Cerebellum (tissue), 4 donors: ENCODE measurements at places on chromosomes 13 and 19.

- no peak for DNase-seq
Observed at GRCh38 chr19:11164296-11164695, 8.7 kb upstream of the SPC24 start.

DNA sequence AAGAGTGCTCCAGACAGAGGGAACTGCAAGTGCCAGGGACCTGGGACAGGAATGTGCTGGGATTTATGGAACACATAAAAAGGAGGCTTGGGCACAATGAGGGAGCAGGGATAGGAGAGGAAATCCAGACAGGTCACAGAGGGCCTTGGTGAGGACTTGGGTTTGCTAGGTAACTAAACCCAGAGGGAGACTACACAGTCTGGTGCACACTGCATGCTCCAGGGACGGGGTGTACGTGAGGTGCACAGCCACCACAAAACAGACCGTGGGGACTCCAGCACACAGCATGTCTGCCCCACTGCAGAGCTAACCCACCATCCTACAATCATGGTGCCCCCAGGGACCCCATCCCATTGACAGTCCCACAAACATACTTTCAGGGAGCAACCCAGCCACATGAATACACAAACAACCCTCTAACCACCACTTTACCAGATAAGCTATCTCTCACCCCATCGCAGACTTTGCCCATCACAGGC lies 5.5 kb upstream of the ZFP36 start:
- DNase-seq = no peak

GRCh38 chr13:39037410-39037879 lies 444 bp downstream of the PROSER1 start:
- DNase-seq = no peak

GRCh38 chr13:33328701-33329100 lies 43.1 kb upstream of the STARD13 start:
- DNase-seq = no peak

GRCh38 chr13:108595436-108596274 lies 33.8 kb upstream of the MYO16 start:
- DNase-seq = no peak

- no peak for DNase-seq
Observed at GRCh38 chr13:64540976-64541375, 2689.2 kb downstream of the PCDH9 start.

DNA sequence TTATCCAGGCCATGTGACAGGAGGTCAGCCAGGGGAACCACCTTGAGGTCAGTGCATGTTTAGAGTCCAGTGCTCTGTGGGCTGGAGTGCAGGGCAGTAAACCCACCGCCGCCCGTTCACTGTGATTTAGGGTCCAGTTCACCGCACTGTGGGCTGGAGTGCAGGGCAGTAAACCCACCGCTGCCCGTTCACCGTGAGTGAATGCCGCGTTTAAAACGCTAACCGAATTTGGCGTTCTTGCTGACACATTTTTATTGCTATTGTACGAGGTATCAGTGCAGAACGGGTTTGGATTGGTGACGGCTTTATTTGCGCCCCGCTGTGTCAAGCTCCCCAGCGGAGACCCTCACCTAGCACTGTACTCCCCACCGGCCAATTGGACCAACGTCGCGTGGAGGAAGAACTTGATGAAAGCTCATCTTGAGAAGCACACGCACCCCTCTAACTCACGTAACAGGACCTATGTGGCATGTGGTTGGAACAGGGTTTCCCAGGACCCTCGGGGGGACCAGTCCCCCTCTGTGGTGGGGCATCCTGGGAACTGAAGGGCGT lies 27.9 kb downstream of the C13orf46 start:
- no peak for DNase-seq

DNA sequence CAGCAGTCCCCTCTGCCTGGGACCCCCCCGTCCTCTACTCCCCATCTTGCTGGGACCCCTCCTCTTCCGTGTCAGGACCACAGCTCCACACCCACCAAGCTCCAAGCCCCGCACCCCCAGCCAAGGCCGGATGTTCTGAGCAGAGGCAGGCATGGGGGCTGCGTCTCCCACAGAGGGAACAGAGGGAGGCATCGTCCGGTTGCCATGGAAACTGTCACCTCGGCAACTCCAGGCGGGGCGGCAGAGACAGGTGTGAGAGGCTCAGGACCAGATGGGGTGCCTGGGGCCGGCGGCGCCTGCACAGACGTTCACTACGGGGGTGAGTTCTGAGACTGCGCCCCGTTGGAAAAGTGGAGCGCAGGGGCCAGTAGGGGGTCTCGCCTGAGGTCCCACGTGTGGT lies 5.4 kb downstream of the RNU6-9 start:
- DNase-seq = peak; percentile 76

GRCh38 chr13:40187841-40188591 lies 478.4 kb downstream of the FOXO1 start:
- no peak for DNase-seq

DNA sequence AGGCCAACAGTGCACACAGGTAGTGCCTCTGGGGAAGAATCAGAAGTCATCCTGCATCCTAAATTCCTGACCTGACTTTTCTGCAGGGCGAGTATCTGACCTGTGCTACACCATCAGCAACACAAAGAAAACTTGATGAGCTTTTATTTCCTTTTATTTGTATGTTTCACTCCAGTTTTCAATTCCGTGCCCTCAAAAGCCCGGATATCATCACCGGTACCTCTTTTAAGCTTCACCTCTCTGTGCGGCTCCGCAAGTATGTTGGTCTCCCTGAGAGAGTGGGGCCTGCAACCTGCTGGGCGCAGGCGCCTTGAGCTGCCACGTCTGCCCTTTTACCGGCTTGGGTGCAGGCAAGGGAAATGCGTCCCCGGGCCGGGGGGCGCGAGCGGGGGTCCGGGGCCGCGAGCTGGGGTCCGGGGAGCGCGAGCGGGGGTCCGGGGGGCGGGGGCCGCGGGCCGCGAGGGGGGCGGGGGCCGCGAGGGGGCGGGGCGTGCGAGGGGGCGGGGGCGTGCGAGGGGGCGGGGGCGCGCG lies 4.3 kb upstream of the DUXA start:
- DNase-seq = peak; percentile 65

DNA sequence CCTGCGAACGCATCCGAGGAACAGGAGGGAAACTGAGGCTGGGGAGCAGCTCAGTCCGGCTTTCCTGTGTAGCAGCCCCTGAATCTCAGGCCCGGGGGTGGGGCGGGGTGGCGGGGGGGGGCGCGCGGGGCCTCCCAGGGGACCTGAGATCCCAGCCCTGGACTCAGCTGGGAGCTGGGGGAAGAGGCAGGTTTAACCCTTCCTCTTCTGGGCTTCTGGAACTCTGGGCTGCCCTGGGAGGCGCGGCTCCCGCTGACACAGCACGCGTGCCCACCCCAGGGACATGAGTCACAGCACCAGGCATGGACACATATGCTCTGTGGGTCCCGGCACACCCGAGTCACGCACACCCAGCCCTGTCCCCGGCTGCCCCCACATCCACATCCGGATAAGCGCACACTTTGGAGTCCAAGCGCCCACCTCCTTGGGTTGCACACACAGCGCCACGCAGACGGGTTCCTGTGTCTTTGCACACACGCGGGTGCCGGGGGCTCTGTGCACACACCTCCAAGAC lies 3.5 kb upstream of the CIRBP start:
- no peak for DNase-seq

DNA sequence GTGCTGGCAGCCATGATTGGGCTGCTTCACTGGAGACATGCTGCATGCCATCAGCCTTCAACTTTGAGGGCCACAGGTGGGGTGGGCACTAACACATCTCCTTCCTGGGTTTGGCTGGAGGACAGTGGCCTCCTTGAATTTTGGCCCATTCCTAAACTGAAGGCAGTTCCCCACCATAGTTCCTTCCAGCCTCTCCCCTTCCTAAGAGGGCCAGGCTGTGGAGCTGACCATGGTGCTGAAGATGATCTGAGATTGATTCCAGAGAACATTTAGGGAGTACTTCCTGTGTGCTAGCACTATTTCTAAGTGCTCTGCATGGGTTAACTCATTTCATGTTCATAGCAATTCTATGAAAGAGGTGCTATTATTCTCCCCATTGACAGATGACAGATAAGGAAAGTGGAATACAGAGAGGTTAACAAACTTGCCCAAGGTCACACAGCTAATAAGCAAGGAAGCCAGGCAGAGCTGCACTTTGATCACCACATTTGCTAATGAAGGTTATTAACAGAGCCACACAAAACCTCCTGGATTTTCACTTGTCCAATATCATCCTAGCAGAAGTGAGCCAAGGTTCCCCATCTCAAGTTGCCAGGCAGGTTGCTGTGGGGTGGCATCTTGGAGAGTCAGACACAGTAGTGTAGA lies 175.3 kb downstream of the ZIC5 start:
- no peak for DNase-seq

DNA sequence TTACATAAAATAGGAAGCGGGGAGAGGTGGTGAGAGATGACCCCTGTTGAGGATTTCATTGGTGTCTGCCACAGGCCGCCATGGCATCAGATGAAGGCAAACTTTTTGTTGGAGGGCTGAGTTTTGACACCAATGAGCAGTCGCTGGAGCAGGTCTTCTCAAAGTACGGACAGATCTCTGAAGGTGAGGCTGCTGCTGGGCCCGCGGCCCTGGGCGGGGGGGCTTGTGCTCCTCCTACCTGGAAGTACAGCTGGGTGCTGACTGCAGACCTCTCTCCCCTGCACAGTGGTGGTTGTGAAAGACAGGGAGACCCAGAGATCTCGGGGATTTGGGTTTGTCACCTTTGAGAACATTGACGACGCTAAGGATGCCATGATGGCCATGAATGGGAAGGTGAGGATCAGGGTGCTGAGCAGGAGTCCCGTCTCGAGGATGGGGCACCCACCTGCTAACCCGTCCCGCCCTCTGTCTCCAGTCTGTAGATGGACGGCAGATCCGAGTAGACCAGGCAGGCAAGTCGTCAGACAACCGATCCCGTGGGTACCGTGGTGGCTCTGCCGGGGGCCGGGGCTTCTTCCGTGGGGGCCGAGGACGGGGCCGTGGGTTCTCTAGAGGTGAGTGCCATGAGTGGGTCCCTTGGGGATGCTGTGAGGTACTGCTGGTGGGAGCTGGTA lies 1.9 kb downstream of the CIRBP start:
- no peak for DNase-seq

GRCh38 chr19:47754206-47755064 lies 9.1 kb downstream of the NOP53 start:
- DNase-seq = no peak

DNA sequence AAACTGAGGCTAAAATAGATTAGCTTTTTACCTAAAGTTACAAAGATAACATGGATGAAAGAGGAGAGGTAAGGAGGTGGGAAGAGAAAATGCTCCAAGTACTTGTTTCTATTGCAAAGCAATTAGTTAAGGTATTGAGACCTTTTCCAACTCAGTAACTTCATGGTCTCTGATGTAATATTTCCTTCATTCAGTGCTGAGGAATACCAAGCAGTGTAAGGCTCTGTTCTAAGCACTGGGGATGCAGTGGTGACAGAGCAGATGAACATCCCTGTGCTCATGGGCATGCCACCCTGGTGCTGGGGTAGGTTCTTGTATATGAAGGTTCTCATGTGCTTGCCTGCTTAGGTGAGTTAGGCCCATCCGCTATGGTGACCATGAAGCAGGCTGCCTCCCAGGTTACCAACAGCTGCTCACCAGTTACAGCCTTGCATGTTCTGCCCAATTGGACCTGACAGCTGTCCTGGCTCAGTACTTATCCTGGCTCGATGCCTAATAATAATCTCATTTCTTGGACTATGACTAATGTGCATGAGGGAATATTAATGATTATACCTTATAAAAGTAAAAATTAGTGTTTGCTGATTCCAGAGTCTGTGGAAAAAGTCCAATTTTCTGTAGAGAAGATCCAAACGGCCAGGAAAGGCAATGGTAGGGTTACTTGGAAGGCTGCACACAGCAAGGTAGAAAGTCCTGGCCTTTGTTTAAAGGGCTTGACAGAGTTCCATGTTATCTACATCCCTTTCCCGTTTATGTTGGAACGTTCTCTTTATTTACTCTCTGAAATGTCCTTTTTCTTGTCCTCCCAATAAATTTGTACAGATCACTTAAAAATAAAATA lies 48.3 kb downstream of the LATS2 start:
- no peak for DNase-seq

GRCh38 chr13:33637978-33638743 lies 179.8 kb upstream of the RFC3 start:
- DNase-seq = no peak

- DNase-seq = no peak
Observed at GRCh38 chr19:16599655-16600346, 27.6 kb upstream of the SLC35E1 start.

- no peak for DNase-seq
Observed at GRCh38 chr13:36436811-36437210, 4.5 kb downstream of the CCNA1 start.

GRCh38 chr19:57667228-57667627 lies 1.5 kb upstream of the ZSCAN4 start:
- no peak for DNase-seq

GRCh38 chr13:75486146-75487062 lies 4.4 kb upstream of the TBC1D4 start:
- DNase-seq = no peak

- DNase-seq = no peak
Observed at GRCh38 chr19:4588291-4588761, 28.8 kb upstream of the SEMA6B start.

DNA sequence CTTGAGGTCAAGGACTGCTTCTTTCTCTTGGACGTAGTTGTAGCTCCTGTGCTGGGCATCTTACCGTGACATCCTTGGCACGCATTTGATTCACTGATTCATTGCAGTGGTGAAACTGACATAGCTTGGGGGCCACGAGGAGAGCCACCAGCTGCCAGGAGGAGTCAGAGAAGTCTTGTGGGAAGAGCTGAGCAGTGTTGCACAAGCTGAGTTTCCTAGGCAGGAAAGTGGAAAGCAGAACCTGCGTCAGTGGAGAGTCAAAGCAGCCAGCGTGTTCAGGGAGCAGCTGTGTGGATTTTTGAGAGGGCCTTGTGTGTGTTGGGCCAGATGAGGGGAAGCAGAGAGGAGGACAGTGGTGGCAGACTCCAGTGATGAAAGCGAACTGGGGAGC lies 5.3 kb upstream of the GPR183 start:
- DNase-seq = no peak

- DNase-seq = no peak
Observed at GRCh38 chr19:39870171-39870971, 24.2 kb upstream of the FBL start.

GRCh38 chr19:8340341-8341096 lies 2.5 kb downstream of the KANK3 start:
- DNase-seq = no peak

GRCh38 chr19:46902402-46902766 lies 41.6 kb downstream of the ARHGAP35 start:
- no peak for DNase-seq

DNA sequence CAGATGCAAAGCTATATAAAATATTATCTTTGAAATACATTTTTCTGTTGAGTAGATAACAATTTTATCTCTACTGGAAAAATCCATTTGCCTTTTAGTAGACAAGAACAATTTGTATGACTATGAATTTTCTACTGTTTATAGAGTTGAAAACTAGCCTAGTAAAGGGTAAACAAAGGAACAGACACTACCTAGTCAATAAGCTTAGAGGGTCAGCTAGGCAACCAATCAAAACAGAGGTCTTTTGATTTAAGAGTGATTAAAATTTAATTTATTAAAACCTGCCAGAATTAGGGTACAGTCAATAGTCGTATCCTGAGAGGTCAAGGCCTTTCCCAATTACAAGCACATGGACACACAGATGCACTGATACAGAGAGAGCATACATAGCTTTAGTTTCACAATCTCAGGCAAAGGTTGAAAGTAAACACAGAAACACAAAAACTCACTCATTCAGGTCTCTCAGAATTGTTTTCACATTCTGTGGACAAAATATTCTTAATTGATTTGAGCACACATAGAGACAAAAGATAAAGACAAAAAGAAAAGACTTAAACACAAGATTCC lies 24.5 kb upstream of the GPC6 start:
- no peak for DNase-seq
